Karpas-422 (cell line): ENCODE measurements at places on chromosomes 6 and 20. TPM values are rescaled to one million over a fixed set of nuclear protein-coding genes. Genes with fewer than 3 reads are reported as not detected.

The CCR6 gene
- total RNA-seq = not detected in 2 replicates

DNA sequence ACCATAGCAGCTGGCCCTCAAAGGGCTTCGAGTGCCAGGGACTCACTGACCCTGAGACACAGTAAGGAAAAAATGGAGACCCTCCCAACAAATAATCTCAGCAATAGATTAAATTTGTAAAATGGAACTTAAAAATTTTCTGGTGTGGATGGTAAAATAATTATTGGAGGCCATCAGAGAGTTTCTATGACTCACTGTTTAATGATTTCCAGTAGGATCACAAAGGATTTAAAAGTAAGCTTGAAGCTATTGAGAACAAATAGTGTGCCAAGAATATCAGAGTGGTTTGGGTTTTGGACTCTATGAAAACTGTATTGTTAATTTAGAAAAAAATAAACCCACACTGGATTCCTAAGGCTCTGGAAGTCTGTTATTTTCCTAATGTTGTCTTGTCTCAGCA, 115.2 kb upstream of the AKIRIN2 start:
- no peak overlapping the region for H3K27ac ChIP-seq
- no peaks in the 10 kb centered on the region for H3K4me1 ChIP-seq
- H3K36me3 ChIP-seq = no peaks in the 10 kb centered on the region
- H3K4me3 ChIP-seq = no peak overlapping the region
- H3K27me3 ChIP-seq = no peaks in the 10 kb centered on the region
- DNase-seq = no peak

The ERVFRD-1 gene
- total RNA-seq = not detected in 2 replicates

- no peaks in the 10 kb centered on the region for H3K36me3 ChIP-seq
- no peak overlapping the region for H3K27ac ChIP-seq
- H3K4me1 ChIP-seq = no peaks in the 10 kb centered on the region
Measured at GRCh38 chr6:144194293-144194810, 44.0 kb downstream of the STX11 start.

DNA sequence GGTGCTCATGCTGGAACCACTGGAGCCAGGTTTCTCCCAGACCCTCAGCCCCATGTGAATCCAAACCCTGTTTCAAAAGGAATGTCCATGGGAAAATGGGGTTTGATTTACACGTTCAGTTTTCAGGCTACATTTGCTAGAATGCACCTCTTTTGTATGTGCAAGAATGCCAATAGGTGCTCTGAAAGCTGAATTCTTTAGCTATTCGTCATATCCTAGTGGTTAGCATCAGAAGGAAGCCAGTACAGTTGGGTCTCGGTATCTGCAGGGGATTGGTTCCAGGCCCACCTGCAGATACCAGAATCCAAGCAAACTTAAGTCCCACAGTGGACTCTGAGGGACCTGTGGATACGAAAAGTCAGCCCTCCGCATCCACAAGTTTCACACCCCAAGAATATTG, 93.4 kb downstream of the UST start:
- no peak overlapping the region for H3K4me3 ChIP-seq
- no peaks in the 10 kb centered on the region for H3K27me3 ChIP-seq
- no peak overlapping the region for H3K27ac ChIP-seq
- no peaks in the 10 kb centered on the region for H3K36me3 ChIP-seq
- no peaks in the 10 kb centered on the region for H3K4me1 ChIP-seq
- no peak for DNase-seq

The IP6K3 gene
- total RNA-seq = not detected in 2 replicates

The GHRH gene
- not detected in 2 replicates for total RNA-seq

The LSM14B gene
- total RNA-seq = 16.1 and 32.3 TPM in 2 replicates

DNA sequence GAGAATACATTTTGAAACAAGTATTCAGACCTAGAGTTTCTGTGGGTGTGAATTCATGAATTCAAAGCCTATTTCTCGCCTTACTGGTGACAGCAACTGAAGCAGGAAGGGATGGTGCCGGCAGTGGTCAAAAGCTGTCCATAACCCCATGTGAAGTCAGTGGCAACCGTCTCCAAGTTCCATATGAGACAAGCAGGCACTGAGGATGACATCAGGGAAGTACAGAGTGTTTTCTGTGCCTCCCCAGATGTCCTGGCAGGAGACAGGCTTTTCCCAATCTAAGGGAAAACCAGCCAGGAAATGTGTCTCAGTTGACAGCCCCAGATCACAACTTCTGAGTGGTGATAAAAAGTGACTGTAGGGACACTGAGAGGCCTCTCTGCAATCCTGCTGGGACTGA, 66.6 kb downstream of the HIVEP2 start:
- H3K27me3 ChIP-seq = no peaks in the 10 kb centered on the region
- H3K27ac ChIP-seq = no peak overlapping the region
- no peaks in the 10 kb centered on the region for H3K4me1 ChIP-seq

- H3K27me3 ChIP-seq = no peaks in the 10 kb centered on the region
- no peaks in the 10 kb centered on the region for H3K36me3 ChIP-seq
- no peak overlapping the region for H3K27ac ChIP-seq
- no peak for DNase-seq
- no peak overlapping the region for H3K4me3 ChIP-seq
Measured at GRCh38 chr20:13331536-13331935, 110.5 kb downstream of the ISM1 start.

The PRSS16 gene
- total RNA-seq = 0.94 TPM in 1 of 2 replicates, not detected in the other

DNA sequence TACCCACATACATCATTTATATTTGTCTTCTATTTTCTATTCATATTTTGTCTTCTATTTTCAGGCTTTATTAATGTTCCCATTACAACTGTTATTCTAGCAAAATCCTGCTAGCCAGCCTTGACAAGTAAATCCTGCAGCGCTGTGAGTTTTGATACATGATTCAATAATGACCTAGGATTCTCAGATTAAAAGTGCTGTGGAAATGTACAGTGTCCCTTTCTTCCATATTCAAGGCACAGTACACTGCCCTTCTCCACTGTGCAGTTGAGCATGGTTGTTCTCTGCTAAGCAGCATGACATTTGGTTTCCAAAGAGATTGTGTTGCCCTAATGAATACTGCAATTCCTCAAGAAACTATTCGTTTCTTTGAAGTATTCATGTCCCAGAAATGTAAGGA, 5.8 kb upstream of the HEY2 start:
- peaks cover 19% of the 10 kb centered on the region for H3K4me1 ChIP-seq
- H3K27me3 ChIP-seq = no peaks in the 10 kb centered on the region
- H3K4me3 ChIP-seq = no peak overlapping the region
- H3K36me3 ChIP-seq = no peaks in the 10 kb centered on the region
- H3K27ac ChIP-seq = no peak overlapping the region

DNA sequence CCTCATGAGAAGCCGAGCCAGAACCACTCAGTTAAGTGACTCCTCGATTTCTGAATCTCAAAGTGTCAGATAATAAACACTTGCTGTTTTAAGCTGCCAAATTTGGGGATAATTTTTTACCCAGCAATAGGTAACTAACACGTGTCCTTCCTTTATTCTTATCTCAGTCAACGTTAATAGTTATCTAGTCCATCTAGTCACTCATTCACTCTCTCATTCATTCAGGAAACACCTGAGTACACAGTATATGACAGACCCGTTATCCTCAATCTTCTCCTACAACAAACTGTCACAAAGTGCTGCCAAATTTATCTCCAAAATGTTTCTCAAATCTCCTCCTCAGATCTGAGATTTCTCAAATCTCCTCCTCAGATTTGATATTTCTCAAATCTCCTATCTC, 13.1 kb downstream of the FAM184A start:
- H3K36me3 ChIP-seq = no peaks in the 10 kb centered on the region
- H3K4me3 ChIP-seq = no peak overlapping the region
- H3K27me3 ChIP-seq = no peaks in the 10 kb centered on the region

DNA sequence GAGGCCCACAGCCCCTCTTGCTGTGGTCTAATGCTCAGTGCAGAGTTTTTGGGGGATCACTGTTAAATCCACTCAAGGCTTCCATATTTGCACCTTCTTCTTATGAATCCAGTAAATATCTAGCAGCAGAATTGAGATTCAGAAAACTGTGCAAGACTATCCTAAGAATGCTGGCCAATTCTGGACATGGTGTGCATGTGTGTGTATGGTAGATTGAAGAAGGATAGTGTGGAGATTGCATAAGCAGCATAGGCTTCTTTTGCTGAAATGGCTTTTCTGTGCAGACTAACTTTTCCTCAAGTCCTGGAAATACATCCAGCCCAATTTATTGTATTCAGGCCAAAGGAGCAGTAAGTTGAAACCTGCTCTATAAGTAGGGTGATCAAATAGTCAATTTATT, 39.7 kb downstream of the FBXO9 start:
- H3K27ac ChIP-seq = no peak overlapping the region
- no peak for DNase-seq
- H3K36me3 ChIP-seq = no peaks in the 10 kb centered on the region
- H3K4me1 ChIP-seq = no peaks in the 10 kb centered on the region

The SMOC2 gene
- not detected in 2 replicates for total RNA-seq

GRCh38 chr6:143902827-143903226, 38.6 kb downstream of the ZC2HC1B start:
- no peaks in the 10 kb centered on the region for H3K4me1 ChIP-seq
- H3K36me3 ChIP-seq = no peaks in the 10 kb centered on the region
- H3K27me3 ChIP-seq = no peaks in the 10 kb centered on the region
- H3K4me3 ChIP-seq = no peak overlapping the region
- DNase-seq = no peak
- no peak overlapping the region for H3K27ac ChIP-seq

- H3K4me1 ChIP-seq = no peaks in the 10 kb centered on the region
- DNase-seq = no peak
- no peaks in the 10 kb centered on the region for H3K27me3 ChIP-seq
- H3K4me3 ChIP-seq = no peak overlapping the region
Measured at GRCh38 chr6:102907181-102907580, 1513.7 kb downstream of the GRIK2 start.

DNA sequence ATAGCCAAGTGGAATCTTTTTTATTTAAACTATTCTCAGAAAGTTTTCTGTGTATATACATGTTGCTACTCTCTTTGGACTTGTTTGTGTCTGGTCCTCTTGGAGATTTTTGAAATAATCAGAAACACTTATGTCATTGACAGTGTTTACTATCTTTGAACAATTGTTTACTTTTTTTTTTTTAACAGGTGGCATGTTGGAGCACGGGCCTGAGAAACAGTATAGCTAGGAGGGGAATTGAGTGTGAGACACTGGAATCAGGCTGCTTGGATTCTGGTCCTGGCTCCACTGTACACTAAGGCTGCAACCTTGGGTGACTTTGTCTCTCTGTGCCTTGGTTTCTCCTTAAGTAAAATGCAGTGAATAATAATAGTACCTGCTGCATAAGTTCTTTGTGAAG, 279.6 kb downstream of the PRL start:
- H3K27ac ChIP-seq = no peak overlapping the region
- no peak overlapping the region for H3K4me3 ChIP-seq
- no peaks in the 10 kb centered on the region for H3K36me3 ChIP-seq
- no peak for DNase-seq

DNA sequence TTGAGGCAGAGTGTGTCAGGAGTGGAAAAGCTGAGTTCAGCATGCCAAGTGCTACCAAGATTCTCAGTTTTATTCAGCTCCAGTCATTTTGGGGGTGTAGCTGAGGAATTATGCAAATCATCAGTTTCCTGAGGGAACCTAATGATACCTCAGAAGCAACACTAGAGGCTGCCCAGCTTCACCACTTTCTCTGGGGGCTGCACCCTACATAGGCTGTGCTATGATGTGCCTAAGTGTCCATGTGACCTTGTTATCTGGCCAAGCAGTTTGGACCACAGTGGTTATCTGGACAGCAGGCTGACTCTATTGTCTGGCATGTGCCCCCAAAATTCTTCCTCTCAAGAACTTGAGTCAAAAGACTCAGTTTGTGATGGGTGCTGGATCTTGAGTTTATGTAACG, 374.6 kb upstream of the SYNCRIP start:
- no peaks in the 10 kb centered on the region for H3K4me1 ChIP-seq
- H3K27me3 ChIP-seq = 0 out of 2 replicates have a peak, but pooled peaks cover 3% of the 10 kb centered on the region
- no peak overlapping the region for H3K4me3 ChIP-seq
- DNase-seq = no peak
- no peaks in the 10 kb centered on the region for H3K36me3 ChIP-seq

DNA sequence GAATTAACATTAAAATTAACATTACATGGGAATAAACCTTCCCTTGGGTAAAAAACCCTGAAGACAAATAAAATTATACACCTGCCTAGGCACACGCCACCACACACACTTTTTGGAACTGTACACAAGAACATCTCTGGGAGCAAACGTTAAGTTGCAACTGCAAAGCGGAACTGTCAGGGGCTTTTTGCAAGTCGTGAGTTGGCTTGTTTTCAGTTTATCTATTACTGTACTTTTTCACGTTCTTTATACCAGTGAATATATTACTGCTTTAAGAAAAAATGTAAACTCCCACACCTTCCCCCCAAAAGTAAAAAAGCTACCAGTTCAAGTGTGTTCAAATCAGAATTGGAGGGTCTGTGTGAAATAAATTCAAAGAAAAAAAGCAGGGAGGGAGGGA, 65.5 kb upstream of the NFATC2 start:
- no peak overlapping the region for H3K27ac ChIP-seq
- no peaks in the 10 kb centered on the region for H3K27me3 ChIP-seq
- peaks cover 3% of the 10 kb centered on the region; the same call in 1 of the 2 replicates for H3K4me1 ChIP-seq

- no peaks in the 10 kb centered on the region for H3K36me3 ChIP-seq
- H3K27ac ChIP-seq = no peak overlapping the region
Measured at GRCh38 chr6:170206317-170206621, 84.6 kb downstream of the DLL1 start.

GRCh38 chr20:44180814-44181213, 6.2 kb downstream of the JPH2 start:
- no peak overlapping the region for H3K4me3 ChIP-seq
- no peaks in the 10 kb centered on the region for H3K36me3 ChIP-seq
- peaks cover 2% of the 10 kb centered on the region; the same call in 1 of the 2 replicates for H3K27me3 ChIP-seq
- no peaks in the 10 kb centered on the region for H3K4me1 ChIP-seq
- no peak for DNase-seq

The HTR1E gene
- total RNA-seq = not detected in 2 replicates

- peak overlapping the region; percentile 72; the same call in 1 of the 2 replicates for H3K27ac ChIP-seq
- DNase-seq = no peak
- no peaks in the 10 kb centered on the region for H3K36me3 ChIP-seq
- H3K27me3 ChIP-seq = no peaks in the 10 kb centered on the region
Measured at GRCh38 chr20:16446246-16446645, 127.0 kb downstream of the KIF16B start.

GRCh38 chr6:96227135-96227534, 211.4 kb downstream of the FUT9 start:
- no peaks in the 10 kb centered on the region for H3K4me1 ChIP-seq
- H3K27me3 ChIP-seq = no peaks in the 10 kb centered on the region
- no peaks in the 10 kb centered on the region for H3K36me3 ChIP-seq
- H3K27ac ChIP-seq = no peak overlapping the region

GRCh38 chr20:63191400-63191799, 24.5 kb downstream of the YTHDF1 start:
- H3K36me3 ChIP-seq = peaks cover 15% of the 10 kb centered on the region
- no peak overlapping the region for H3K27ac ChIP-seq
- no peaks in the 10 kb centered on the region for H3K4me1 ChIP-seq
- no peak overlapping the region for H3K4me3 ChIP-seq
- H3K27me3 ChIP-seq = no peaks in the 10 kb centered on the region
- DNase-seq = no peak

GRCh38 chr6:157368359-157369049, 12.5 kb upstream of the ZDHHC14 start:
- H3K4me3 ChIP-seq = no peak overlapping the region
- no peaks in the 10 kb centered on the region for H3K27me3 ChIP-seq
- DNase-seq = no peak
- H3K4me1 ChIP-seq = peaks cover 7% of the 10 kb centered on the region

GRCh38 chr6:113292646-113293422, 564.3 kb upstream of the MARCKS start:
- no peak for DNase-seq
- no peaks in the 10 kb centered on the region for H3K27me3 ChIP-seq
- H3K36me3 ChIP-seq = no peaks in the 10 kb centered on the region
- H3K4me1 ChIP-seq = no peaks in the 10 kb centered on the region
